ENCODE measurements at places on chromosomes 7 and 10.

DNA sequence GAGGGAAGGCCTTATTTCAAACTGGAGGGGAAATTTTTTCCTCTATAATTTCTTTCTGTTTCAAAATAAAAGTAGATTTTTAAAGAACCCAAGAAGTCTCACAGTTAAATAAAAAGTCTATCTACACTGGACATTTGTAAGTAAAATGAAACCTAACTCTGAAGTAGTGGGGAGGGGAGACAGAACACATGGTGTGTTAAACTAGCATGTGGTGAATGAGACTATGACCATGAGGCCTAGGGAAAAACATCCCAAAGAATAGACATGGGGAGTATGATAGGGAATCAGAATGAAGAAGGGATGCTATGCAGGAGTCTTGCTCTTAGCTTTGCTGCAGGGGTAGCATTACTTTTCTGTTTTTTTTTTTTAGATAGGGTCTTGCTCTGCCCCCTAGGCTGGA, 1061.3 kb upstream of the LRRTM3 start:
- no peak for DNase-seq

DNA sequence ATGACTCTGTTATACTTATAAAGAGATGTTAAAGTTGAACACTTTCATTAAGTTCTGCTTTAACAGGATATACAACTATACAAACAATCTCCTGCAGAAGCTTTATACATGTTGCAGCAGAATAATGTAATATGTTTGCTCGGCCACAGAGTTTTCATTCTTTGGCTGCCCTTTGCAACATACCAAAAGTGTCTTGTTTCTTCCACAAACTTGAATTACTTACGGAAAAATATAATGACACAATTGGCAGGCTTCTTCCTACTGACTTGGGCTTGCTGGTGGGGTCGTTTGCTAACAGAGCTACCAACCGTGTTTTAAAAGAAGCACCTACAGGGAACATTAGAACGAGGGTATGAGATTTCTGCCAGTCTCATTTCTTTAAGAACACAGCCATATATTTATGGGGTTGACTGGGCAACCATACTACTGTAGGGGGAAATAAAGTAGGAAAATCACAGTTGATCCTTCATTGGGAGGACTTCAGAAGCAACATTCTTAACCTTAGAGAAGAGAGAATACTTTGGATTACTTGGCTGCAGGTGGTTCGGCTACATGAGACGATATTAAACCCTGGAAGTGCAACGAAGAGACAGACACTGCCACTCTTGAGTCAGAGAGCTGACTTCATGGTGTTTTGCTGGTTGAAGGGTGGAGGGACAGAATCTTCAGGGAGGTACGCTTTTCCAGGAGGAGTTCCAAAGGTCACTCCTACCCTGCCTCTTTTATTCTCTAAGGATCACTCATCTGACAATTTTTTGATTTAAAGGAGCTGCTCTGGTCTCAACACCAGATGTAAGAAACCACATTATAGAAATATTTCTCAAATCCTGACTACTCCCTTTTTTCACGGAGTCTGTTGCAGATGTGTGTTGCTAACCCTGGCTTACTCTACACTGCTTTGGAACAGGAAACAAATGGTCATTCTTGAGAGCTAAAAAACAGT, 123.9 kb downstream of the SEMA3C start:
- DNase-seq = no peak

- no peak for DNase-seq
Measured at GRCh38 chr10:50740293-50740648, 535 bp downstream of the ASAH2B start.

DNA sequence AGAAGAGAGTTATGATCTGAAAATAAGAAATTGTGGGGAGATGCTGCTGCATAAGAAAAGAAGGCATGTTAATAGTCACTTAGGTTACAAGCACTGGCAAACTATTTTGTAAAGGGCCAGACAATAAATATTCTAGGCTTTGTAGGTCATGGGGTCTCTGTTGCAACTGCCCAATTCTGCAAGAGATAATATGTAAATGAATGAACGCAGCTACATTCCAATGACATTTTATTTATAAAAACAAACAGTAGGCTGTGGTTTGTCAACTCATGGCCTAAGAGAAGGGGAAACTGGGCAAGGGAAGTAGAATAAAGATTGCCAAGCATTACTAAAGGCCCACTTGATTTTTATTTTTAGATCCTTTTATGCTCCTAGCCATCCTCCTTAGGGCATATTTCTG, 133.1 kb downstream of the RAPGEF5 start:
- no peak for DNase-seq

DNA sequence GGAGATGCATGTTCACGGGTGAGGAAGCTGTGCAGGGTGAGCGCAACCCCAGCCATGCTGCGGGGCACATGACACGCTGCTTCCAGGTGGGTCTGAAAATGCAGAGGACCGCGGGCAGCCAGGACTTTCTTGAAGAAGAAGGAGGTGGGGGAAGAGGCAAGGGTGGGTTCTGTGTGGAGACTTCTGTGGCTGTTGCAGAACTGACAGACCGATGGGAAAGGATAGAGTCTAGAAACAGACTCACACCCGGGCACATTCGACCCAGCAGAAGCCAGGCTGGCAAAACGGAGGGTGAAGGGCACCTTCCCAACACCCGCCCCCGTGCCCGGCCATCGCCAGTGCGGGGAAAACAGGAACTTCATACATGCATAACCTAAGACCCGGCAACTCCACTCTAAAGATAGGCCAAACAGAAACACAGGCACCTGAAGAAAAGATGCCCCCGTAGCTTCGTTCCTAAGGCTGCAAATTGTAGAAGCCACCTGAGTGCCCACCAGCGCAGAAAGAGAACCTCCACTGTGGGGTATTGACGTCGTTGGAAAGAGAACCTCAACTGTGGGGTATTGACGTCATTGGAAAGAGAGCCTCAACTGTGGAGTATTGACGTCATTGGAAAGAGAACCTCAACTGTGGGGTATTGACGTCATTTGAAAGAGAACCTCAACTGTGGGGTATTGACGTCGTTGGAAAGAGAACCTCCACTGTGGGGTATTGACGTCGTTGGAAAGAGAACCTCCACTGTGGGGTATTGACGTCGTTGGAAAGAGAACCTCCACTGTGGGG, 4.8 kb upstream of the KNDC1 start:
- DNase-seq = no peak

GRCh38 chr7:88169717-88170320, 50.0 kb downstream of the SRI start:
- no peak for DNase-seq
